ENCODE measurements at places on chromosomes 6 and 20.
A peak's percentile ranks its signal among the peaks of the same experiment; 100 is the strongest.

- no peak for DNase-seq
Observed at GRCh38 chr20:9059931-9060330, 9.0 kb upstream of the PLCB4 start.

- no peak for DNase-seq
Observed at GRCh38 chr6:35247642-35248231, 11.8 kb upstream of the ZNF76 start.

GRCh38 chr6:170291271-170292110 lies 613 bp upstream of the DLL1 start:
- DNase-seq: peak; percentile 72

GRCh38 chr6:149614337-149614736 lies 34.2 kb downstream of the KATNA1 start:
- DNase-seq: no peak

DNA sequence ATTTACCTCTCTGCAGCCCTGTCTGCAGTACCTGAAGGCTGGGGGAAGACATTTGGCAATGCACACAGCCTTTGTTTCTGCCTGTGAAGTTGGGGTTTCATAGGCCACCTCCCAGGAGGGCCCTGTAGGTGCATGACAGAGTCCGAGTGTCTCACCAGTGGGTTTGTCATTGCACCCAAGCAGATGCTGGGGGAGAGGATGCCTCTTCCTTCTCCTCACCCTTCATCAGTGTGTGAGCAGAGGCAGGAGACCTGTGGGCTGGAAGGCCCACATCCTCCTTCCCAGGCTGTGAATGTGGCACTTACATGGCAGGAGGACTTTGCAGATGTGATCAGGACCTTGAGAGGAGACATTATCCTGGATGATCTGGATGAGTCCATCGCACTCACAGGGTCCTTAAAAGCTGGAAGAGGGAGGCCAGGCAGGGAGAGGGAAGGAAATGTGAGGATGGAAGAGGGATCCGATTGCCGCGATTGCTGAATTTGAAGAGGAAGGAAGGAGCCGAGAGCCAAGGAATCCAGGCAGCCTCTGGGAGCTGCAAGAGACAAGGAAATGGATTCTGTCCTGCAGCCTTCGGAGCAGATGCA lies 30.4 kb downstream of the SYNJ2 start:
- DNase-seq: no peak

DNA sequence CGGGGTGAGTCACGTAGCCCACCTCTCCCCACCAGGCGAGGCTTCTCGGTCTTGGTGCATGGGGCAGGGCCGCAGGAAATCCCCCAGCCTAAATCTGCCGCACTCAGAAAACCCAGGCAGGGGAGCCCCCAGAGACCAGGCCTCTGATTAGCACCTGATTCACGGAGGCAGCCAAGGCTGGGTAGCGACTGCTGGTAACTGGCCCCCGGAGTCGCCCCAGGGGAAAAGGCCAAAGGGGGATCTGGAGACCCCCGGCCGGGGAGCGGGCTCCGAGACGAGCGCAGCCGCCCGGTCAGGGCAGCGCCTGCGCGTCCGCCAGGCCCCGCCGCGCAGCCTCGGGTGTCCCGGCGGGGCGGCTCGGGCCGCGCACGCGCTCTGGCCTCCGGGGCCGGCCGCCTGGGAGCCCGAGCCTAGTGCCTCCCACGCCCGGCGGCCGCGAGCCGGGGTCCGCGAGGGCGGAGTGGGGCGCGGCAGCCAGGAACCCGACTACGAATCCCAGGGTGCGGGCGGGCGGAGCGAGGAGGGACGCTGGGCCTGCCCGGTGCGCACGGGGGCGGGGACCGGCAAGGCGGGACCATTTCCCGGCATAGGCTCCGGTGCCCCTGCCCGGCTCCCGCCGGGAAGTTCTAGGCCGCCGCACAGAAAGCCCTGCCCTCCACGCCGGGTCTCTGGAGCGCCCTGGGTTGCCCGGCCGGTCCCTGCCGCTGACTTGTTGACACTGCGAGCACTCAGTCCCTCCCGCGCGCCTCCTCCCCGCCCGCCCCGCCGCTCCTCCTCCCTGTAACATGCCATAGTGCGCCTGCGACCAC lies at the start of gene DUSP22:
Gene DUSP22 (plus strand): TSS at position 791 of the 809 bp plus-strand sequence. CDS start 53 bp downstream, outside the sequence.
- peak; percentile 95 for DNase-seq

DNA sequence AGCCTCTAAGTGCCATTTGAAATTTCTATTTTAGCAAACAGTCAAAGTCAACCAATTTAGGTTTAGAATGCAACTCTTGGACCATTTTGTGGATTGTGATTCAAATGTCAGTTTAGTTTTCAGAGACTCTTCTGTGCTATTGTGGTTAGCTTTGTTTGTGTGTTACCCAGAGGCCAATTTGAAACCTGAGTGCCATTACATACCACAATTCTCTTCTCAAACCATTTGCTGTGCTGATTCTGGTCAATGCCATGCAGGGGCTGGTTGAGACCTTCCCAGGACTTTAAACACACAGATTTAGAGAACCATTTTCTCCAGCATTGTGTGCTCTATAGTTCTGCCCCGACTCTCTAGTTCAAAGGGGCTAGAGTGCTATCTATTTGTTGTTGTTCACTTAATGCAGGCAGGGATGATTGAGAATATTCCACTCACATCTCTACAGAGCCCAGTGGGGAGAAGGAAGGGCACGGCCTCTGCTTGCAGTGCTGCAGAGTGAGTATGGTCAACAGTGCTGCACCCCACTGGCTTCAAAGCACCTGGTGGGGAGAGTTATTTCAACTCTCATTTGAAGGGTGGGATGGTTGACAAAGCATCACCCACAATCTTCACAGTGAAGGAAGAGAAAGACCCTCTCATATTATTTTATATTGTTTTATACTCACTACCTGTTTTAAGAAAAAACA lies 738.2 kb downstream of the COL12A1 start:
- DNase-seq: no peak

- DNase-seq: no peak
Observed at GRCh38 chr20:10893321-10893720, 219.5 kb upstream of the JAG1 start.

DNA sequence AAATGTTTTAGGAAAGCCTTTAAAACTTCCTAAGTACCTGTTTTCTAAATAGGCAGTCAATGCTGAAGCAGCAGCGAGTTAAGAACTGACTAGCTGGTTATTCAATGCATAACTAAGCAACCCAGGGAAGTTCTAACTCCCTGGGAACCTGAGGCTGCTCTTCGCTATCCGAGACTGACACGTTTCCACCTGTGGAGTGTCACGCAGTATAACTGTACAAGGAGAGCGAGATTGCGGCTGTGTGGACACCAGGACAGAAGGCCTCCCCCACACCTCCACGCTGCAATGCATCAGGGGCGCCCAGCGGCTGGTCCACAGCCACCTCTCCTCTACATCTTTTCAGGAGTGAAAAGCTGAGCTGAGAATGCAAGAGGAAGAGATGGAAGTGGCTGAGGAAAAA lies 8.0 kb downstream of the PXDC1 start:
- no peak for DNase-seq

DNA sequence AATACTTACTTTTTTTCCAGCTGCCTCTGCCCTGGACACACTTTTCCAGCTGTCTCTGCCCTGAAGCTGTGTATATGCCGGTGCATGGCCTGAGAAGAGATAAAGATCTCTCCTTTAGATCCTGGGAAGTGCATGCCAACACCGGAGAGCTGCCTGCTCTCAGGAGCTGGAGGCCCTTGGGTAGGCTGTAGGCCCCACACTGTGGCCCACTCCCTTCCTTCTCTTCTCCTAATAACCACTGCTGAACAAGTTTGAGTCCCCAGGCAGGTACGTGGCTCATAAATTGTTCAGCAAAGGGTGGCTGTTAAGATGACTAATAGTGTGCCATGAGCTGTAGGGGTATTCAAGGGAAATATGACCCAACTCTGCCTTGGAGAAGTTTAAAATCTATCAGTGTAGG lies 102.5 kb downstream of the CD24 start:
- DNase-seq: no peak

DNA sequence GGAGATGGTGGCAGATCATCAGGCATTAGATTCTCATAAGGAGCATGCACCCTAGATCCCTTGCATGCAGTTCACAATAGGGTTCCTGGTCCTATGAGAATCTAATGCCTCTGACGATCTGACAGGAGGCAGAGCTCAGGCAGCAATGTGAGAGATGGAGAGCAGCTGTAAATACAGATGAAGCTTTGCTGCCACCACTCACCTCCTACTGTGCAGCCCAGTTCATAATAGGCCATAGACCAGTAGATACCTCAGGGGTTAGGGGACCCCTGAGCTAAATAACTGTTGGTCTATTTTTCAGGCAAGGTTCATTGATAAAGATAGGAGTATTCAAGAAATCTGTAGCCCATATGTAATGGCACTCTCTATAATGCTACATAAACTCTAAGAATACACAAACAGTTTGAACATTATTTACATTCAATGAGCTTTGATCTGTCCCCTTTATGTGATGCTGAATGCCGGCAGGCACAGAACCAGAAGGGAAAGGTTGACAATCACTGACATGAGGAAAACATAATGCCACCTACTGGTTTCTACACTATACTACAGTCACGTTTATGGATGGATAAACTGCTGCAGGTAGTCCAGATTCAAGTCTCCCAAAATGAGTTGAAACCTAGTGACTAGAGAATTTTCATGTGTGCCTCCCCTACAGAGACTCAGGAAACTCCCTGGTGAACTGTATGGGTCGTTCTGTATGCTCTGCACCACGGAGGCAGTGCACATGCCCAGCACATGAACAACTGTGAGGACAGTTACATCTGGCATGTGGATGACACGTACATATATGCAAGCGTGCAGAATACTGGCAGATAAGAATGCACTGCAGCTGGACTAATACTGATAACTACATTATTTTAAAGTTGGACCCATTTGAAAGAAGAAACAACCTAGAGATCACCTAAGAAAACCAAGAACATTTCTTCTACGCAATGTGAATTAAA lies 72.0 kb downstream of the DST start:
- peak; percentile 37 for DNase-seq

- no peak for DNase-seq
Observed at GRCh38 chr20:13174402-13174801, 46.7 kb upstream of the ISM1 start.

DNA sequence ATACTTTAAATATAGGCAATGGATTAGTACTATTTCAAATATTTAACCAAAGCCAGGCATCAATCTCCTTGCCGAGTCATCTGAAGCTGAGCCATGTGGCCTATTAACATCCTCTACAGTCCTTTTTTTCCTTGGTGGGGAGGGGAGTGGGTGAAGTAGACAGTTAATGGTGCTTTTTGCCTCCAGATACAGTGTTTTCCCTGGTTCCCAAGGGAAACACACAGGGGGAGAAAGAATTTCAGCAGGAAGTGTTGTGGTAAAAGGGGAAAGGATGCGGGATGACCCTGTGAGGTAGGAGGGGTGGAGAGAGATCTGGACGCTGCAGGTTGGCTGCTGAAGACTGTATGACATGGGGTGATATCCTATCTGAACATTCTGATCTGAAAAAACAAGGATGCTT lies 9.6 kb downstream of the CLDN20 start:
- no peak for DNase-seq

DNA sequence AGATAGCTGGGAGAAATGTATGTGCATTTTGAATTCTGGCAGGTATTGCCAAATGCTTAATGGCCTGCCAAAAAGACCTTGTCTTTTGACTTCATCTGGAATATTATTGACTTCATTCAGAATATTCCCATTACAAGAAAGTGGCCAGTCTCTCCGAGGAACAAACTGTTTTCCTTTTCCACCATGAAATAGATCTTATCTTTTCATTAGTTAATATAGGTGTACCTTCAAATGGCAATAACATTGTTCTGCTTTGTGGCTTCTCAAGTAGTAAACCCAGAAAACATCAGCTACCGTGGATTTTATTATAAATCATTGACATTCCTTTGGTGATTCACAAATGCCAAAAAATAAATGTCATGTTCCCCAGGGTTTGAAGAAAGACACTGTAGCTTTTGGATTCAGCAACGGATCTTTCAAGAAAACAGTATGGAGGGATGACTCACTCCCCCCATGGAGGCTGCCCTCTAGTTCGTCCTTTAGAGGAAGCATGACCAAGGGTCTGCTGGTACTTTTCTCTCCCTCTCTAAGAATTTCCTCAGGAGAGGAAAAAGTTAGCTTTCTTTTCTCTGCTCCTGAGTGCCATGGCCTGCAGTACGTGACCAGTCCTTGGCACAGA lies 1.1 kb upstream of the RNF182 start:
- DNase-seq: no peak

DNA sequence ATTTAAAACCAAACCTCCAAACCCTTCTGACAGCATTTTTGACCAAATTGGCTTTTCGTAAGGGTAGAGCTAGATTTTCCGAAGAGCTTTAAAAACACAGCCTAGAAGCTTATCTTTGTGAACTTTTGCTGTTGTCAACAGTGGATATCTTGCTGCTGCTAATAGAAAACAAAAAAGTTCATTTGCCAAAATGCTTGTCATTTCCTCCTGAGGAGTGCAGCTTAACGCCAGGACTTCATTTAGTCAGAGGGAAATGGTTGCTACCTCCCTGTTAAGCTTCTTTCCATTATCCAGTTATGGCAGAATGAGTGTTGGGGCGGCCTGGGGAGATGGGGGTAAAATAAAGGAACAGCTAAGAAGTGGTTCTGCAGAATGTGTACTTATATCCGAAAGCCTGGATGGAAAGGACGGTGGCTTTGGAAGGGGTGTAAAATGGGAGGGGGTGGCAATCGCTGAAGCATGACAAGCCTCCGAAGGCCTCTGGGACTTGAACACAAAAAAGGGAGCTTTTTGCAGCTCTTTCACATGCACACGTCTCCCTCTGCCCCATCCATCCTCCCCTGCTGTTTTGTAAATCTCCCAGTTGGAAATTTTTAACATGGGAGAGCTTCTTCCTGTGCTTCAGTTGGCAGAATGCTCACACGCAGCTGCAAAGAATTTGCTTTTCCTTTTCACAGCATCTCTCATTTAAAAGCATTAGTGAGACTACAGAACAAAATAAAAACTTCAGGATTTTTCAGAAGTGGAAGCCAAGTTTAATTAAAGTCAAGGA lies 22.5 kb downstream of the JARID2 start:
- DNase-seq: no peak

DNA sequence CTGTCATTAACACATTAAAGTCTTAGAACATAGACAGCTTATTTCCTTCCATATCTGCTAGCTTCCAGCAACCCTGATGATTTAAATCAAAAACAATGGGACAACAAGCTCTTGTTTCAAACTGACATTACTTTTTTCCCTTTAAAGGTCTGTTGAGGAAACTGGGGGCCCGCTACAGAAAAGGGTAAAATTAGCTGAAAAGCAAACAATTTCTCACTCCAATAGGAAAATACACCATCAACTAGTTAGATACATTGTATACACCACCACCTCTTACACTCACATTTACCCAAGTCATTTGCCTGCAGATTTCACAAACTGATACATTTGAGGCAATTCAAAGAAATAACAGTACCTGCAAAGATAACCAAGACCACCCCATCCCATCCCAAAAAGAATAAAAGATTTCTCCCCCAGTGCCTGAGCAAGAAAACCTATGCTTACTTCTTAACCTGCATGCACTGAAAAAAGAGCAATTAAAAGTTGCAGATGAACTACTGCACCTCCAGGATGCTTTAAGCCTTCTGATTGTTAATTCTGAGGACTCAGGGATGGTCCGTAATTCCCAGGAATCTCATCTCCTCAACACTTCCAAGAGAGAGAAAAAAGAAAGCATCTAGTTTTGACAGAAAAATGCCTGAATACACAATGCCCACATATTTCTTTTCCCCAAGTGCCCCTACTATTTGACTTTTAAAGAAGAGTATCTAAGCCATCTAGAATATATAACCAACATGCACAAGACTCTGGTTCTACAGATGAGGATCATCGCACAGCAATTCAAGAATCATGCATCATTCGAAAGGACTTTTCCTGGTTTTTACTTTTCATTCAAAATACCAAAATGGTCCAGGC lies 5.6 kb downstream of the ZMYND8 start:
- no peak for DNase-seq

GRCh38 chr6:155001482-155001881 lies 6.4 kb downstream of the TIAM2 start:
- no peak for DNase-seq
